HFF-Myc (cell line): ENCODE measurements at places on chromosomes 12 and 14.

- no peak for DNase-seq
These were observed 886.0 kb upstream of the FBXO33 start for GRCh38 chr14:40318211-40318719.

GRCh38 chr12:130825771-130826150 is 13.3 kb downstream of the STX2 start:
- DNase-seq, result no peak

DNA sequence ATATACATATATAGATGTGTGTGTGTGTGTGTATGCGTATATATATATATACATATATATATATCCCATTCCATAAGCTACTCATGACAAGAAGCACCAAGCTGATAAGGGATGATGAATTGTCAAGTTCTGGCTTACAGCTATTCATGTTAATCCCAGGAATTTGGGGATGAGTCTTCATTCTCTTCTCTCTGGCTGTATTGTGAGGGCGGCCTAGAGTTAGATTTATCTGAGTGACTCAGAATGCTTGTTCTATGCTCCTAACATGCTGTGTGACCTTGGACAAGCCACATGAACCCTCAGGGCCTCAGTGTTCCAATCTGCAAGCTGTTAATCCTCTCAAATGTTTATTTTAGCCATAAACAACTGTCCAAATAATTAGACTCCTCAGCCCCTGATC is 749.0 kb downstream of the MED13L start:
- no peak for DNase-seq

GRCh38 chr14:75711796-75712211 is 50.8 kb downstream of the TTLL5 start:
- DNase-seq, result no peak

GRCh38 chr12:44852483-44852882 is 23.6 kb downstream of the NELL2 start:
- no peak for DNase-seq

DNA sequence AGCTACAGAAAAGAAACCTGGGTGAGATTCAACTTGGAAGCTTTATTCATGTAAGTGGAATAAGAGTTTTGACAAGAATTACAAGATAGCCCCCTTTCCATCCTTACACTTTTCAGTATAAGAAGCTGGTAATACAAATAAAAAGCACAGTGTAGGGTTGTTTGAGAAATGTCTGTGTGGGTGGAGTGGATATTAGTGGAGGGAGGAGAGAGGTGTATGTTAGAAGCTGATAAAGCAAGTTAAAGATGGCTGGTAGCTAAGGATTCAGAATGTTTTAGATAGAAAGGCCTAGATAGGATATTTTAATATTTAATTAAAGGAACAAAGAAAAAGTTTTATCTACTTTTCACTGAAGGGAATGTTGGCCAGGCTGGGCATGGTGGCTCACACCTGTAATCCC is 12.5 kb downstream of the CFAP54 start:
- DNase-seq, result no peak

GRCh38 chr12:109192358-109192757 is 76.0 kb downstream of the ACACB start:
- no peak for DNase-seq

- DNase-seq, result no peak
These were observed 10.9 kb downstream of the CLEC7A start for GRCh38 chr12:10119066-10119465.

DNA sequence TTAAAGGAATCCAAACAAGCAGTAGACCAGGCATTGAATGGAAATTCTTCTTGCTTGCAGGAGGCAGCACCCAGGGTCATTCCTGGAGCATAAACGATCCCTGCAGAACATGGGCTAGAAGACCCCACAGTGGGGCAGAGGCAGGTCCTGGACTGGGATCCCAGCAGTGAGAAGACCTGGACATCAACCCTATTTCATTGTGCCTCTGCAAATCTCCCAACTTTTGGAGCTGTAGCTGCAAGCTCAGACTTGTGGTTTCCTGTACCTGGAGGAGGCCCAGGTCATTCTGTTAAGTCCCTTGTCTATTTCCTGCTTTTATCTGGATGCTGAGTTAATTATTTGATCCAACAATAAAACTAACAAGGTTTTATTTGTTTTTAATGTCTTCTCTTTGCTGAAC is 61.7 kb downstream of the CALM1 start:
- no peak for DNase-seq

- no peak for DNase-seq
These were observed 7.8 kb downstream of the AKT1 start for GRCh38 chr14:104787736-104788135.

DNA sequence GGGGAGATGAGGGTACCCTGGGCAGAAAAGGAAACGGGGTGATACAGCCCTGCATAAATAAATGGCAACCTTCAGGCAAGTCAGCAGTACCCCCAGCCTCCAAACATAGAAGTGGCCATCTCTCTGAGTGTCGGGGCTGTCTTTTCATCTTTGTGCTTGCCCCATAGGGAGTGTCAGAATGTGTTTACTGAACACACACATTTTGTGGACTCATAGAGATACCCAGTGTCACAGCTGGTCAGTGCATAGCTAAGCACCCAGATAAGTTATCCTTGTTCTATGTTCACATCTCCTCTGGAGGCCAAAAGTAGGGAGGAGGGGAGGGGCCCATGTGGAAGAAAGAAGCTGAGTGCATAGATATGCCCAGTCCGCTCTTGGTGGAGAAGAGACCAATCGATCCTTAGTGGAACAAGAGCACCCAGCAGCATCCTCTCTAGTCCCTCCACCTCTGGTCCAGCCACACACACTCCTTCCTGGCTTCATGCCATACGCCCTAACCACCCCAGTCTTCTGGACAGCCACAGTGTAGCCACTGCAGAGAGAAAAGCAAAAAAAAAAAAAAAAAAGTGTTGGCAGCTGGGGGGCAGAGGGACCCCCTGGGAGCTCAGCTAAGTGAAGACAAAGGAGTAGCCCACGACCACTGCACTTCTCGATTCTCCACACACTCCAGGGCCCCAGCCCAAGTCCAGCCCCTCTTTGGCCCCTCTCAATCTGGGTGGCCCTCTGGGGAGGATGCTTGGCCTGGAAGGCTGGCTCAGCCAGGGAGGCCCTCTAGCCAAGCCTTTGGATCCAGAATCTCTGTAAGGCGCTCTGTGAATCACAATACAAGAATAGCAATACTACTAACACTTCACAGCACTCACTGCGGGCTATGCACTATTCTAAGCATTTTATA is 2.6 kb downstream of the ITGA7 start:
- no peak for DNase-seq

DNA sequence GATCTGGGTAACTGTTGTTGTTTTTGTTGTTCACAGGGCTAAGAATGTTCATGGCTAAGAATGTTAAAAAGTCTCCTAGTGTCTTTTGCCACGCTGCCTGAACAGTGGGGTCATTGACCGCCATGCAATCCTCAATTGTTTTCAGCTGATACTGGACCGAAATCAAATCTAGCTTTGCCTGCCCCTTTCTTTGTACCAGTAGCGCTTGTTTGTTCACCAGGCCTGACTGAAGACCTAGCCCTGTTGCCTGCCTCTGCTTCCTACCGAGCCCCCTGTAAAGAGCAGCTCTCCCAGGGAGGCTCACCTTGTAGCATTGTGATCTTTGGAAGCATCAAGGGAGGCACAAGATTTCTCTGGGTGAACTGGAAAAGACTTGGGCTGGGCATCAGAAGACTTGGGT is 6.7 kb downstream of the PSEN1 start:
- DNase-seq, result no peak

DNA sequence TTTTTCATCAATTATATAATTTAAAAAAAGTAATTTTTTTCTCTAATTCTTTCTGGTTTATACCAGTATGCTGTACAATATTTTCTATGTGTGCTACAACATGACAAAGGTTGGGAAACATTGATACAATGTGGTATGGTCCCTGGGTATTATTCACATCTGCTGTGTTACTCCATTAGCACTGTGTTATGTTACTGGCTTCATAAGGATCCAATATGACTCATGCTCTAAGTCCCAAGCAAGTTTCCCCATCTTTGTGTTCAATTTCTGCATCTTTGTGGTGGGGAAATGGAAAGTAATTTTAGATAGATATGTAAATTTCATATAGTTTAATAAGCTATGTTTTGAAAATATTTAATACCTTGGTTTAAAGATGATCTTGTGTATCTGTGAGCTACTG is 35.8 kb downstream of the FBXO33 start:
- DNase-seq, result no peak

DNA sequence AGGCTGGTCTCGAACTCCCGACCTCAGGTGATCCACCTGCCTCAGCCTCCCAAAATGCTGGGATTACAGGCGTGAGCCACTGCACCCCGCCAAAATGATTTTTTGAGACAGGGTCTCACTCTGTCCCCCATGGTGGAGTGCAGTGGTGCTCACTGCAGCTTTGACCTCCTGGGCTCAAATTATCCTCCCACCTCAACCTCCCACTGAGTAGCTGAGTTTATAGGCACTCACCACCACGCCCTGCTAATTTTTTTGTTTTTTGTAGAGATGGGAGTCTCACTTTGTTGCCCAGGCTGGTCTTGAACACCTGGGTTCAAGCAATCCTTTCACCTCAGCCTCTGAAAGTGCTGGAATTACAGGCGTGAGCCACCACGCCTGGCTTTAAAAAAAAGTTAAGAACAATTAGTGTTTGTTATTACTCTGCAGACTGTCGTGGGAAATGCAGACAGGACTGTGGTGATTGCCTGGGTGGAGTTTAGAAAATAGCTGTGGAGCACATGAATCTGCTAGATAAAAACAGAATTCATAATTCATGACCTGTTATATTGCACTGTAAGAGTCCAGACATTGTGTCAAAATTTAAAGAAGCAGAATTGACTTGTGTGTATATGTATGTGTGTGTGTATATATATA is 9.2 kb upstream of the COX6A1 start:
- no peak for DNase-seq

DNA sequence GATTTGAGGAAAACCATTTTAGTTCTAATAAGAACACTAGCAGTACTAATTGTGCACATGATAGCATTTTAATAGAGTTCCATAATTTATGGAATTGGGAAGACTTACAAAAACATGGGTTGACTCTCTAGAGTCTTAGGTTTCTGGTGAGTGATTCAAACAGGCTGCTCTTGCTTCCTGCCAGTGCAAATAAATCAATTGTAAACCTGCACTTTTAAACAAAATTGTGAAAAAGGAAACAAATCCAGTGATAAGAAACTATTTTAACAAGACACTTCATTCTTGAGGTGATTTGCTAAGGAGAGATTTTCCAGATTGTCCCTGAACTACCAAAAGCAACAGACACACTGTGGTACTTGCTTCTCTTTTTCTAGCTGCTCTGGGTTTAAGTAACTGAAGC is 112.2 kb downstream of the CACNA1C start:
- no peak for DNase-seq

- no peak for DNase-seq
These were observed 63.6 kb downstream of the TMCC3 start for GRCh38 chr12:94586589-94587259.
